Neural crest cell (in vitro differentiated cells): ENCODE measurements at places on chromosomes 7 and 10. TPM values are rescaled to one million over a fixed set of nuclear protein-coding genes. Genes with fewer than 3 reads are reported as not detected.

DNA sequence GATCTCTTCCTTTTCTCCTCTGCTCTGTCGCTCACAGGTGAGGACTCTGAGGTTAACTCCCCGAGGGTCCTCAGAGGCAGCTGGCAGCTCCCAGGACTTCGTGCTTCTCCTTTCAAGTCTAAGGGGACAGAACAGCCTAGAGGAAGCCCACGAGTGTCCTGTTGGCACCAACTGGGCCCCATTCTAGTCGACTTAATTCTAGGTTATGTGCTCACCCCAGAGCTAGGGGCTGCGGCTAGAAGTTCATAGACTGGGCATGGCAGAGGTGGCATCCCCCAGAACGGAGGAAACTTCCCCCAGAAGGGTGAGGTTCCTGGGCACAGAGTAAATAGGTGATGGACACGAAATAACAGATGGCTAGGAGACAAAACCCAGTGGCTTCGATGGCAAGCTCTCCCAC lies 259.4 kb downstream of the TEX36 start:
- no peak for DNase-seq

DNA sequence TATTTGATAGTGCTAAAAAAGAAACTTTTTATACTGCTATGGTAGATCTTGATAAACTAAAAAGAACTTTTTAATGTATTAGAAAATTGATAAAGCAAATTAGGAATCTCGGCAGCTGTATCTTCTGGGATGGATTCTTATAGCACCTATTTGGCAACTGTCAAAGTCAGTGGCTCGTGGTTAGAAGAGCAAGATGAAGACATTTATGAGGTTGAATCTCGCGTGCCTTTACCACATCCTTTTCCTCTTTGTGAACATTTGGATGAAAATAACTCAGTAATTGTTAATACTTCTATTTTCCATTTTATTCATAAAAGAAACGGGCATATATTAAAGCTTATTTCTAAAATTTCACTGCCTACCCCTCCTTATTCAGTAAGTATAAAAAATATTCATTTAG lies 76.2 kb downstream of the CYP51A1 start:
- no peak for DNase-seq

- DNase-seq = no peak
Observed at GRCh38 chr7:85065888-85066485, 120.9 kb downstream of the SEMA3D start.

- no peak for DNase-seq
Observed at GRCh38 chr7:53358269-53358668, 322.8 kb downstream of the POM121L12 start.

- DNase-seq = no peak
Observed at GRCh38 chr7:40279991-40280390, 145.2 kb downstream of the SUGCT start.

GRCh38 chr10:43623351-43623750 lies 17.1 kb downstream of the ZNF485 start:
- no peak for DNase-seq

Gene MOGAT3
- total RNA-seq = not detected in 2 replicates
